ENCODE measurements at places on chromosomes 3 and 15.

- peak; percentile 38 for DNase-seq
Observed at GRCh38 chr3:171648069-171648468, 162.2 kb downstream of the PLD1 start.

DNA sequence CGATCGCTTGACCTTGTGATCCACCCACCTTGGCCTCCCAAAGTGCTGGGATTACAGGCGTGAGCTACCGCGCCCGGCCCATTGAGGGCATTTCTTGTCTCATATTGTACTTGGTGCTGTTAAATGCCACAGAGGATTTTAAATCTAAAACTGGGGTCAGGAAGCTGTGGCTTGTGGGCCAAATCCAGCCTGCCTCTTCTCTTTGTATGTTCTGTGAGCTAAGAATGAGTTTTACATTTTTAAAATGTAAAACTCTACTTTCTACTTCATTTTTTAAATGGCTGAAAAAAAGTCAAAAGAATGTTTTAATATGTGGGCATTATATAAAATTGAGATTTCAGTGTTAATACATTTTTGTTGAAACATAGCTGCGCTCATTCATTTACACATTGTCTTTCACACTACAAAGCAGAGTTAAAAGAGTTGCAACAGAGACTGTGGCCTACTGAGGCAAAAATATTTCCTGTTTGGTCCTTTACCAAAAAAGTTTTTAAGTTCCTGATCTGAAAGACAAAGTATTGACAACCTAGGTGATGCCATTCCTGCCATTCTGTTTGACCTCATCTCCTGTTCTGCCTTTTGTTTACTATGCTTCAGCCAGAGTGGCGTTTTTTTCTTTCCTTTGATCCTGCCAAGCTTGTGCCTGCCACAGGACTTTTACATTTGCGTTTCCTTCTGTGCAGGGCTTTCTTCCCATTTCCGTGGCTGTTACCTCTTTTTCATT lies 50.4 kb downstream of the PDCD6IP start:
- no peak for DNase-seq

DNA sequence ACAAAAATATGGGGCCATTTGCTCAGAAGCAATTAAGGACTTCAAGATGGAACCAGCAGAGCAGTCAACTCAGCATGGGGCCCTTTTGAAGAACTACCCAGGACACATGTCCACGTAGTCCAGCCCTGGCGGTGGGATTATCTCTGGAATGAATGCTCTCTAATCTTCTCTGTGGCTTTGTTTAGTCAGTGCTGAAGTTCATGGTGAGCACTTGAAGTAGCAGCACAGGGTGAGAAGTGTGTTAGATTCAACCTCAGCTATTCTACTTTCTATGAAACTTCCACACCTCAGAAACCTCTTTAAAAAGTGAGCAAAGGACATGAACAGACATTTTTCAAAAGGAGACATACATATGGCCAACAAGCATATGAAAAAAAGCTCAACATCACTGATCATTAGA lies 74.4 kb downstream of the THRB start:
- no peak for DNase-seq

GRCh38 chr3:73401059-73401458 lies 223.7 kb downstream of the PDZRN3 start:
- DNase-seq, result no peak

GRCh38 chr3:197682713-197683112 lies 54.0 kb downstream of the RUBCN start:
- DNase-seq, result peak; percentile 3

GRCh38 chr3:13174803-13175135 lies 101.5 kb upstream of the IQSEC1 start:
- no peak for DNase-seq

DNA sequence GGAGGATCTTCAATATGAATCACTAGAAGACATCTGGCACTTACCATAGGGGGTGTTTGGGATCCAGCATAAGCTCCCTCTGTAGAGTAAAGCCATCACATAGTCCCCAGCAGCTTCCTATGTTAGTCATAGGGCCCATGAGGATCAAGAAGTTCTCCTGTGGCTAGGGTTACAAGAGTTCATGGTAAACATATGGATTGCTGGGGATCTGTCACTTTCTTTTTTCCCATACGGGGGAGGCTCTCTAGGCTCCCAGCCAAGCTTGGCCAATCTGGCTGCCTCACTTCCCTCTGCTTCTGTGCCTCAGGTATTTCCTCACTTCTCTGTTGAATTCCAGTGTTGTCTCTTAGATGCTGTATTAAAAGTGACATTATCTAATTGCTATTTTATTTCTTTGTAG lies 597.9 kb downstream of the PDCD6IP start:
- DNase-seq, result no peak

DNA sequence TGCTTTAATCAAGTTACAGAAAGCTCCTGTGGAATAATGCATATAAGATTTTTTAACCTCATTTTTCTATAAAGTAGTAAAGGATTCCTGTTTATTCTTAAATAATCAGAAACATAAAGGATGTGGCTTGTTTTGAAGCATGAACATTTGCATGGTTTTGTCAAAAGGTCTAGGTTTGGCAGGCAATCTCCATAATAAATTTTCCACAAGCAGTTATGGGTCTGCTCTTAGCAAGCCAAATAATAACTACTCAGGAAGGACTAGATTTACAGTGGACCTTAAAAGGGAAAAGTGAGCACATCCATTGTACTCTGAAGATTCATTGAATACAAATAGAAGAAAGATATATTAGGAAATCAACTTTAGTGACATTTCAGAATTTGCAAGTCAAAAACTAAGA lies 407.3 kb upstream of the CBLB start:
- DNase-seq, result no peak

- peak; percentile 19 for DNase-seq
Observed at GRCh38 chr15:52727815-52728214, 48.6 kb upstream of the ATOSA start.

DNA sequence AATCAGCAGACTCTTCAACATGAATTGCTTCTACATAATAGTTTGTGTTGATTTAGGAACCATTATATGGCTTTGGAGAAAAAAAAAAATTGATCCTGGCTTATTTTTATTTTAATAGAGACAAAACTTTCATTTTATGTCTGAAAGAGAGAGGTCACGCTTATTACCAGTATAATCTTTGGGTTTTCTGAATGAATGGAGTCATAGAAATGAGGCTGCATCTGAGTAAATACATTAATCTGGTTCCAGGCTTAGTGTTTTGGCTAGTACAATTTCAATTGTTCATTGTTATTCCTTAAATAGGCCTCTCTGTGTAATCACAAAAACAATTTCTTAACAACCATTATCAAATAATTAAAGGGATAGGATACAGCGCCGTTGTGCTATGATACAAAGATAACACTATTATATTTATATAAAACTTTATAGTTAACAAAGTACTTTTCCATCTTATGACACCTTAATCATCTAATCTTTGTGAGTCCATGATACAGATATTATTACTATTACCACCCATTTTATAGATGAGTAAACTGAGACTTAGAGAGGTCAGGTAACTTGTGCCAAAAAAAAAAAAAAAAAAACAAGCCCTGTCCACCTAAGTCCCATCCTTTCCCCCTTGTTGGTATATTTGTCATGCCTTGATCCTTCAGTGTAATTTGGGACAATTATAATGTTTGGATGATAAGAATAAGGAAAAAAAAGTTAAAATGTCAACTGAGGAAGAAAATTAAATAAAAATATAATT lies 41.8 kb upstream of the GOLM2 start:
- DNase-seq, result no peak

DNA sequence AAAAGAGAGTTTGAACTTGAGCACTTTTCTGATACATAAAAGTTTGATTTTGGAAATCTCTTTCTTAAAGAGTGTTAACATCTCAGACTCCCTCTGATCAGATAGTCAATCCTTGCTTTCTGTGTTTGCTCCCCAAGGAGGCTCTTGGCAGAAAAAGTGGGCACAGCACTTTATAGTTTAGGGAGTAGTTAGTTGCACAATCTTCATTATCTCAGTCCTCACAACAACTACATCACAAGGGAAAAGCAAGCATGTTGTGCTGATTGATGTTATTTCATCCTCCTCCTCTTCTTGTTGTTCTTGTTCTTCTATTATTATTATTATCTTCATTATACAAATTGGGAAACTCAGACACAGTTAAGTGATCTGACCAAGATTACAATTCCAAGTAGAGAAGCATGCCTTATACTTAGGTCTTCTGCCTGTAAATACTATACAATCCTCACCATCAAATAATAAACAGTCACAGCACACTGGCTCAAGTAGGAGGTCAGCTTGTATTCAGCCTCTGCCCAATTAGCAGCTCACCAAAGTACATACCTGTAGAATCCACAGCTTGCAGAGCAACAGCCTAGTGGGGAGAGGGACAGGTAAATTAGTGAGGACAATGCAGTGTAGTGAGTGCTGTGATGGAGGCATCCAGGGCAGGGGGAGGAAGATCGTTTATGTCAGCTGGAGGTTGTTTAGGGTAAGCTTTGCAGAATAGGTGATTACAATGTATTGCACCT lies 304.1 kb upstream of the MME start:
- no peak for DNase-seq

GRCh38 chr3:70620367-70620766 lies 307.9 kb upstream of the MDFIC2 start:
- no peak for DNase-seq

DNA sequence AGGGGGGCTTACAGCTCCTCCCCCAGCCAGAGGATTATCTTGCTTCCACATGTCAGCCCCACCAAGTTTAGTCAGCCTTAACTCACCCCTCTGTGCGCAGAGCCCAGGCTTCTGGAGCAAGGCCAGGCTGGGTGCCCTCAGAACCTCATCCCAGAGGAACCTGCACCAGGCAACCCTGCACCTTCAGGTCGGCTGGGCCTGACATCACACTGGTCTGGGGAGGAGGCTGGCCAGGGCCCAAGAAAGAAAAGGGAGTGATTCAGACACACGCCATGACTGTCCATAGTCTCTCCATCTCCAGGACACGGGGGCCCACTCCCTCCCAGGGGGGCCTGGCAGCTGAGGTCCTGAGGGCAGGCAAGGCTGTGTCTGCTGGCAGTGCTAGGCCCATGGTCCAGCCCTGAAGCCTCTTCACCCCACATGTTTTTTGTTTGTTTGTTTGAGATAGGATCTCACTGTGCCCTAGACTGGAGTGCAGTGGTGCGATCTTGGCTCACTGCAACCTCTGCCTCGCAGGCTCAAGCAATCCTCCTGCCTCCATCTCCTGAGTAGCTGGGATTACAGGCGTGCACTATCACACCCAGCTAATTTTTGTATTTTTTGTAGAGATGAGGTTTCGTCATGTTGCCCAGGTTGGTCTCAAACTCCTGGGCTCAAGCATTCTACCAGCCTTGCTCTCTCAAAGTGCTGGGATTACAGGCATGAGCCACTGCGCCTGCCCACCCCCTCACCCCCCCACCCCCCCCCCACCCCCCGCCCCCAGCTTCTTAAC lies 11.1 kb downstream of the TNK2 start:
- DNase-seq, result no peak

GRCh38 chr3:3842356-3842755 lies 43.1 kb downstream of the LRRN1 start:
- DNase-seq, result no peak

DNA sequence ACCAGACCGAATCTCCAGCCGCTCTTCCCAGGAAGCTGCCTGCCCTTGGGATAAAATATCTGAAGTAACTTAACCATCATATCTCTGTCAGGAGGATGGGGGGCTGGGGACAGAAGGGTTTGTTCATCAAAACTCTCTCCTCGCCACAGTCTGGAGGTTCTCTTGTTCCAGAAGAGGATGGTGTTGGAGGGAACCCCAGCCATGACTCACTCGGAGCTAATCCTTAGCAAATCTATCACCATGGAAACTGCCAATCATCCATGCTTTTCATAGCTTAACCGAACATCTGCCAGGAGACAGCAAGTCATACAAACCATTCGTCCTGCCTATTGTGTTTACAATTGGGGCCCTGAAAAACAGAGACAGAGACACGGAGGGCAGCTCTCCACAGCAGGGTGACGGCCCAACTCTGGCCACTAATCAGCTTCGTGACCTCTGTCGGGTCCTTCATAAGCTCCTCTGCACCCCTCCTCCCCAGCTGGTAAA lies 73.8 kb upstream of the HEG1 start:
- DNase-seq, result no peak

GRCh38 chr3:67641451-67641850 lies 13.0 kb downstream of the SUCLG2 start:
- no peak for DNase-seq

DNA sequence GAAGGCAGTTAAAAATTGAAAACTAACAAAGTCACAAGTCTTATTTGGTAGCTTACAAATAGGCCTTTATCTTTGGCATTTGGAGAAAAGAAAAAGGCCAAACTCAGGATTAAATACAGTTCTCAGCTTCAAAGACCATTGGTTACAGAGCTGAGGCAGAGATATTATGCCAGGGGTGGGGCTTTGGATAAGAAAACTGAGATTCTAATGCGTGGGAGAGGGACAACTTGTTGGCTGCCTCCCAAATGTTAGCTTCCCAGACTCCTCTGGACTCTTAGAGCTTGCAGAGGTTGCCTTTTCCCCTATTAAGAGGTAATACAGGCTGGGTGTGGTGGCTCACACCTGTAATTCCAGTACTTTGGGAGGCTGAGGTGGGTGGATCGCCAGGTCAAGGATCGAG lies 231.8 kb downstream of the SQOR start:
- DNase-seq, result no peak

DNA sequence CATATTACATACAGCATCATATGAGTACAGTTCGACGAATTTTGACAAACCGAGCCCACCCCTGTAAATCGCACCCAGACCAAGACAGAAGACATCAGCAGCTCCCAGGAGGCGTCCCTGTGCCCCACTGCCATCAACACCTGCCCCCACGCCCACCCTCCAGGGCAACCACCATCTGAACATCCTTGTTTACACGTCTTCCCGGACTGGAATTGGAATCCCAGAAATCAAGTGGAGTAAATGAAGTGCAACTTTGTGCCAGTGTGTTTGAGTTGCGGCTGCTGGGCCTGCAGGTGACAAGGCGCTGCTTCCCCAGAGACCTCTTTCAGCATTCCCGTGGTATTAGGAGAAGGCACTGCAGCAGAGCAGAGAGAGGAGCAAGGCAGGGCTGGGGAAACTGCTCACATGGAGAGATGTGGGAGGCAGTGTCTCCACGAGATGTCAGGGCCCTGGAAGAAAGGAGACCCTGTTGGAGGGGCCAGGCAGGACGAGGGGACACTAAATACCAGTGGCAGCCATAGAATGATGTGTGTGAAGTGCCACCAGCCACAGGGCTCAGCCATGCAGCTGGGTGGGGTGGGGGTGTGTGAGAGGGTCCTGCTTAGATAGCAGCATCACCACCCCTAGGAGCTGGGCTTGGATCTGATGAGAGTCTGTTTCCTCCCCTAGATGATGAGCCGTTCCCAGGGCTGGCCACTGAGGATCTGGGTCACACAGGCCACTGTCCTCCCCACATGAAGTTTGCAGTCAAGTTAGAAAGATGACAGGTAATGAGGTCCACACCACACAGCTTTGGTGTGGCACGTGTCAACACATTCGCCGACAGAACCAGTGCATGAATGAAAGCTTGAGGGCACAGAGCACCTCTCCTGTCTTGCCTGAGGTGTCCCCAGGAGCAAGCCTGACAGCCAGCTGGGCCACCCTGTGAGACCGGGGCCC lies 33.4 kb upstream of the PCSK6 start:
- DNase-seq, result no peak

- no peak for DNase-seq
Observed at GRCh38 chr15:69060744-69061143, 46.2 kb downstream of the NOX5 start.

GRCh38 chr3:122948408-122948807 lies 79.2 kb downstream of the SEMA5B start:
- no peak for DNase-seq

Data from hematopoietic multipotent progenitor cell (in vitro differentiated cells).